Activated T-cell treated with anti-CD3 and anti-CD28 coated beads, Interleukin-2, amount 50 U/mL, for 48 hours (primary cell): ENCODE measurements at places on chromosomes 6 and 20.

DNA sequence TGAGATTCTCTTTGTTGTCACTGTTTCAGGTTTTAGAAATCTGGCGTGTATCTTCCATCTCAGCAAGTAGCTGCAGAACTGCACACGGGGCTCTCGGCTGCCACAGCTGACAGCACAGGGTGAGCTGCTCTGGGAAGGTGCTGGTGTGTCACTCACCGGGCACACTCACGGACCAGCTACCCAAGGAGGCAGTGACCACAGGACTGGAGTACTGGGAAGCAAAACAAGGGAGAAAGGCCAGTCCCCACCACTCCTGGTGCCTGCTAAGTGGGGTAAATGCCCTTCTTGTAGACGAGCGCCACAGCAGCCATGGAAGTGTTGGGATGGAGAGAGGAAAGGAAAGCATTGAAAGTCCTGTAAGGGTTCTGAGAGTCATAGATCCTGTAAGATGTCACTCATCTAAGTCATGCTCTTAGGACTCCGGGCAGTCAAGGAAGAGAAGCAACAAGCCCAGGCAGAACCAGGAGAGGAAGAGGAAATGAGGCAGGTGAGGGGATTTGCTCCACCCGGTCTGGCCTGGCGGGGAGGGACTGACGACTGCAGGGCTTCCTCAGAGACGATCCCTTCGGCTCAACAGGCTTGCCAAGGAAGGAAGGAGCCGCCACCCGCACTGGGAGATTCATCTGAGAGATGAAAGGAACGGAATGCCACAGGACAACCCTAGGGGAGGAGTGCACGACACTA, 48.1 kb downstream of the PRDM1 start:
- DNase-seq: no peak

- DNase-seq: no peak
Measured at GRCh38 chr6:168084465-168085160, 5.6 kb upstream of the FRMD1 start.

GRCh38 chr20:63098195-63098810, 91.5 kb upstream of the BHLHE23 start:
- DNase-seq: no peak

- no peak for DNase-seq
Measured at GRCh38 chr6:161256407-161256806, 17.5 kb downstream of the AGPAT4 start.

DNA sequence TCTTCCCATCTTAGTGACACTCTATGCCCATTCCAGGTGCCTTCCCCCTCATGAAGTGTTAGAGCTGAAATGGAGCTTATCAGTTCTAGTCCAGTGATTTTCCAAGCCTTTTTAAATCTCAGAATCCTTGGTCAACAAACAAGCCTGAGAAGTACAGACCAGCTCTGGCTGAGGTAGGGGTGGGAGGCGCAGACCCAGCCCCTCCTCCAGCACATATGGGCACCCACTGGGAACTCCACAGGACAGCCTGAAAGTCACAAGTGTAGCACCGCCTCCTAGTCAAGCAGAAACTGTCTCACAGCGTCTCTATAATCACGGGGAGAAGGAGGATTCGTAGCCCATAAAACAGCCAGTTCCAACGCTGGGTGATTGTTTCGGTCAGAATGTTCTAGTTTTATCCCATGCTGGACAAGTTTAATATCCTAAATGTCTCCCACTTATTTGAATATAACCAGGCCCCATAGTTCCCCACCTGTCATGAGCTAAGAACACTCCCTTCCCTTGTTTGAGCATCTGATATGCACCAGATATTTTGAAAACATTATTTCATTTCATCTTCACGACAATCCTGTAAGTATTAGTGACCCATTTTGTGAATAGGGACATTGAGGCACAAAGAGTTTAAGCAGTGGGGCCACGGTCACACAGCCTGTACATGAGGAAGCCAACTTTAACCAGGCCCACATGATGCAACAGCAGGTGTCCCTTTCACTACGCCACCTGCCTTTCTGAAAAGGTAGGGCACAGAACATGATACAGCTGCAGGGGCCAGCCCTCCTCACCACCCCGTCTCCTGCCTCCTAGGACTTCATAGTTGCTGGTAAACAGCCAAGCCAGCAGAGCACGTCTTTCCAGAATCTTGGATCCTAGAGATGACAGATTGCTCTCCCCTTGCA, 40.1 kb downstream of the TRAF3IP2 start:
- no peak for DNase-seq

GRCh38 chr20:873875-874607, 40.5 kb downstream of the FAM110A start:
- DNase-seq: no peak

- DNase-seq: no peak
Measured at GRCh38 chr6:136510782-136511181, 39.4 kb downstream of the MAP7 start.

DNA sequence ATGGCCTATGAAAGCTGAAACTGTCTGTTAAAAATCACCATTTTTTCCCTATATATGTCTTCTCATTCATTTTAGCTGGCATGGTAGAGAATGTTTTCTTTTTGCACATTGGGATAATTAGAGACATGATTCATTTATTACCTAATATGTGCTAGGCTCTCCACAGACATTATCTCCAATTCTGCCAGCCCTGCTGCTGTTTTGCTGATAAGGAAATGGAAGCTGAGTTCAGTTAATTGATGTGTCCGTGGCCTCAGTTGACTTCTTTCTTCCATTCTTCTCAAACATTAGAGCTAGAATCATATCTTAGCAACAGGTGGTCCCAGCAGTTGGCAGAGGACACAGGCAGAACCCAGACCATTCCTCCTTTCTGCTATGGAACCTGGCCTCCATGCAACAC, 644.1 kb upstream of the CITED2 start:
- DNase-seq: no peak

- no peak for DNase-seq
Measured at GRCh38 chr20:11176431-11176830, 502.6 kb upstream of the JAG1 start.

DNA sequence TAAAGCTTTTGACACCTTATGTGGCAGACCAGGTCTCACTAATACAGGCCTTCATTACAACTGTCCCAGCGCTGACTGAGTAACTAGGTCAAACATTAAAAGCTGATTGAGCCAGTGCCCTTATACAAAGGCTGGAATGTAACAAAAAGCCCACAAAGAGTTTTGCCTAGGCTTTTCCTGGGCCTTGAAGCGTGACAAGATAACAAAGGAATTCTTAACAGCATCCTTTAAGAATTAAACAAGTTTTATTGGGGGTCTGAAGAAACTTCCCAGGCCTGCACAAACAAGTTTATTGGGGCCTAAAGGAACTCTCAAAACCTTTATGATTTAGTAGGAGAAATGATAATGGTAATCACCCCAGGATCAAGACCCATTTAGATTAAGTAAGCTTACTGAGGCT, 267.6 kb upstream of the FAM83B start:
- no peak for DNase-seq

GRCh38 chr20:50595988-50596693, 86.0 kb downstream of the PTPN1 start:
- DNase-seq: no peak
